Activated CD4-positive, alpha-beta T cell treated with anti-CD3 and anti-CD28 coated beads for 36 hours (primary cell): ENCODE measurements at places on chromosomes 1 and 21. TPM values are rescaled to one million over a fixed set of nuclear protein-coding genes. Genes with fewer than 3 reads are reported as not detected.

OLFML2B gene
- 0.14 TPM for total RNA-seq

OR2L5 gene
- total RNA-seq: not detected

OLIG2 gene
- not detected for total RNA-seq

CLEC20A gene
- not detected for total RNA-seq

AADACL4 gene
- total RNA-seq: not detected

ACTN2 gene
- 0.46 TPM for total RNA-seq

AQP10 gene
- not detected for total RNA-seq

KCNJ9 gene
- total RNA-seq: 0.05 TPM

CLIC6 gene
- total RNA-seq: 0.07 TPM

TSPAN2 gene
- total RNA-seq: 0.91 TPM

ZNF695 gene
- total RNA-seq: 1.2 TPM

MMP23B gene
- 1.2 TPM for total RNA-seq

BRDT gene
- not detected for total RNA-seq

SPRR2E gene
- total RNA-seq: not detected

C1QC gene
- not detected for total RNA-seq

KCNN3 gene
- 0.25 TPM for total RNA-seq

DISP3 gene
- 0.55 TPM for total RNA-seq

IPO9 gene
- 65.1 TPM for total RNA-seq

RNF19B gene
- total RNA-seq: 23.9 TPM

ILDR2 gene
- total RNA-seq: 9.1 TPM

PADI1 gene
- not detected for total RNA-seq

STYXL2 gene
- total RNA-seq: not detected

HMGCS2 gene
- total RNA-seq: not detected

B3GALT5 gene
- not detected for total RNA-seq

ESRRG gene
- total RNA-seq: not detected

PRKAA2 gene
- total RNA-seq: 0.02 TPM

TAS1R1 gene
- 0.07 TPM for total RNA-seq

CD101 gene
- 0.60 TPM for total RNA-seq

OR2T29 gene
- not detected for total RNA-seq

LMOD1 gene
- not detected for total RNA-seq

C1QTNF12 gene
- total RNA-seq: 1.1 TPM

CYYR1 gene
- total RNA-seq: not detected

CHI3L1 gene
- 0.18 TPM for total RNA-seq

KCNE2 gene
- total RNA-seq: not detected

RAB3B gene
- 0.07 TPM for total RNA-seq

CHIA gene
- total RNA-seq: not detected

CELA3A gene
- not detected for total RNA-seq

MYOC gene
- not detected for total RNA-seq

SPATA17 gene
- 0.14 TPM for total RNA-seq

ENTREP3 gene
- total RNA-seq: 34.8 TPM

KRTAP19-1 gene
- total RNA-seq: not detected

LCE1D gene
- not detected for total RNA-seq

REN gene
- not detected for total RNA-seq

ZNF648 gene
- total RNA-seq: not detected

TTLL7 gene
- 2.6 TPM for total RNA-seq

NUAK2 gene
- total RNA-seq: 2.3 TPM

WDR4 gene
- 34.0 TPM for total RNA-seq

IFI44 gene
- 55.4 TPM for total RNA-seq

PRMT6 gene
- 13.3 TPM for total RNA-seq

GPR89B gene
- 13.2 TPM for total RNA-seq

MYBPH gene
- not detected for total RNA-seq
